ENCODE measurements at places on chromosomes 16 and 17. TPM values are rescaled to one million over a fixed set of nuclear protein-coding genes. Genes with fewer than 3 reads are reported as not detected.

GRCh38 chr17:29571883-29572681, 3.6 kb downstream of the TP53I13 start:
- no peak for DNase-seq
- peaks cover 56% of the 10 kb centered on the region for H3K4me1 ChIP-seq
- H3K27ac ChIP-seq, result peak overlapping the region; percentile 66
- H3K27me3 ChIP-seq, result no peaks in the 10 kb centered on the region

KRT20 gene
- total RNA-seq, result 0.52 TPM

DNA sequence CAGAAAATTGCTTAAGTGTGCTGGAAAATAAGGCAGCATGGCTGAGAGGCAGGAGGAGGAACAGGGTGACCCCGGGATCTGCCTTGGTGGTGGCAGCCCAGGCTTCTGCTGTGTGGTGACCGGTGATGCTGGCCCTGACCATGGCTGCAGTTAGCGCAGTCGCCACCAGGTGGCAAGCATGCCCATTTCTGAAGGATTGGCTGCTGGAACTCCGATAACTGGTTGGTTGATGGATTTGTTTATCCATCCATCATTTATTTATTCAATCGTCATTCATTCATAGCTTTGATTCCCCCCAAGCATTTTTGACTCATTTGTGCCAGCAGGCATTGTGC, 29.1 kb upstream of the ITGA3 start:
- DNase-seq, result peak; percentile 97
- peaks cover 20% of the 10 kb centered on the region for H3K4me1 ChIP-seq
- no peak overlapping the region for H3K27ac ChIP-seq
- no peaks in the 10 kb centered on the region for H3K36me3 ChIP-seq

SP6 gene
- total RNA-seq, result 0.33 TPM

PDPK1 gene
- total RNA-seq, result 45.7 TPM
